ENCODE measurements at places on chromosomes 13 and 19.

GRCh38 chr13:109795011-109795410 lies 8.6 kb upstream of the IRS2 start:
- DNase-seq = no peak

- DNase-seq = no peak
These were observed 4.2 kb upstream of the ZNF564 start for GRCh38 chr19:12555456-12555930.

GRCh38 chr19:30513082-30513411 lies 140.9 kb downstream of the ZNF536 start:
- DNase-seq = no peak

- DNase-seq = no peak
These were observed 4.3 kb upstream of the LATS2 start for GRCh38 chr13:21065686-21066085.

DNA sequence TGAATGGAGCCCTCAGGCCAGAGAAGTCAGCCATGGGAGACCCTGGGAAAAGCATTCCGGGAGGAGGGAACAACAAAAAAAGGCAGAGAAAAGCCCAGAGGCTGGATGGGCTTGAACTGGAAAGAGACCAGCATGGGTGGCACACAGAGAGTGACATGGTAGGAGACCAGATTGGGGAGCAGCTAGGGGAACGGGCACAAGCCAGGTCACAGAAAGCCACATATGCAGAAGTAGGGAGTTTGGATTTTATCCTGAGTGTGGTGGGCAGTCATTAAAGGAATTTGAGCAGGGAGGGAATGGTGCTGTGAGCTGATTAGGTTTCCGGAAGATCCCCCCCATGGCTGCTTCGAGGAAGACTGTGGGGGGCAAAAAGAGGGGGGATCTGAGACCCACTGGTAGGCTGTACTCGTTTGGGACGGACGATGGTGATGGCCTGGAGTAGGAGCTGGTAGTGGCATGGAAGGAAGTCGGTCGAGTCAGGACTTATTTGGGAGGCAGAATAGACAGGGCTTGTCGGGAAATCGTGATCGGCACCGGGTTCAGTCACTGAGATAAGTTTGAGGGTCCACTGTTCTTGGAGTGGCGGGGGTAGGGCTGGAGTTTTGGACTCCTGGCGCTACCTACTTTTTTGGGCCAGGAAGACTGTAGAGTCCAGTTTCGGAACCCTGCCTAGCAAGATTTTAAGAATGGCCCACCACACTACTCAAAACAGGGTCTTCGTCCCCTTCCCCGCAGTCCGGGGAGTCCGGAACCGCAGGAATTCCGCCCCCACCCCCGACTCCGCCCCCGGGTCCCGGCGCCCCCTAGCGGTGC lies 949 bp downstream of the SERTAD1 start:
- no peak for DNase-seq

- DNase-seq = no peak
These were observed 8.6 kb upstream of the NUP62 start for GRCh38 chr19:49937750-49938381.

GRCh38 chr19:35717665-35718344 lies at the start of gene KMT2B:
KMT2B (plus strand) TSS chr19:35718003; CDS start chr19:35718019, 16 bp downstream.
- no peak for DNase-seq

- DNase-seq = no peak
These were observed 220.4 kb downstream of the VWA8 start for GRCh38 chr13:41740479-41740878.

DNA sequence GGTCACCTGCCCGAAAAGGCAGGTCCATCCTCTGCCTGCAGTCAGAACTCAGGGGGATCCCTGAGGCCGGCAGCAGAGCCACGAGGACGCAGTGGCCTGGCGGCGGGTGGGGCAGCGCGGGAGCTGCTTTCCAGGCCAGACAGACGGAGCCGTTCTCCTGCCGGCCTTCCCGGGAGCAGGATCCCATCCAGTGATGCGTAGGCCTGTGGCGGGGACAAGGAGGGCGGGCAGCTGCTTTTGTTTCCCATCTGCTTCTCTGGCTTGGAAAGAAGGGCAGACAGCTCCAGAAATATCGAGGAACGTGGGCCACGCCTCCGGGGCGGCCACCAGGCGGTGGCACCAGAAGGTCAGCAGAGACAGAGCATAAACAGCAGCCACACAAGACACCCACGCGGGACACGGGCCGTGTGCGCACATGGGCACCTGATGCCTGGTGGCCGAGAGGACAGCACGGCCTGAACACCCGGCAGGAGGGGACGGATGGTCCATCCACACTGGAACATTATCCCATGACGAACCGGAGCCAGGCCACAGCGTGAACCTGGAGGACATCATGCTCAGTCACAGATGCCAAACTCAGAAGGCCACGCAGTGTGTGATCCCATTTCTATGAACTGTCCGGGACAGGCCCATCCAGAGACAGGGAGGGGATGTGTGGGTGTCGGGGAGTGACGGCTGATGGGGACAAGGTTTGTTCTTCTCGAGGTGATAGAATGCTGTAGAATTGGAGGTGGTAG lies 13.9 kb upstream of the MKNK2 start:
- no peak for DNase-seq

DNA sequence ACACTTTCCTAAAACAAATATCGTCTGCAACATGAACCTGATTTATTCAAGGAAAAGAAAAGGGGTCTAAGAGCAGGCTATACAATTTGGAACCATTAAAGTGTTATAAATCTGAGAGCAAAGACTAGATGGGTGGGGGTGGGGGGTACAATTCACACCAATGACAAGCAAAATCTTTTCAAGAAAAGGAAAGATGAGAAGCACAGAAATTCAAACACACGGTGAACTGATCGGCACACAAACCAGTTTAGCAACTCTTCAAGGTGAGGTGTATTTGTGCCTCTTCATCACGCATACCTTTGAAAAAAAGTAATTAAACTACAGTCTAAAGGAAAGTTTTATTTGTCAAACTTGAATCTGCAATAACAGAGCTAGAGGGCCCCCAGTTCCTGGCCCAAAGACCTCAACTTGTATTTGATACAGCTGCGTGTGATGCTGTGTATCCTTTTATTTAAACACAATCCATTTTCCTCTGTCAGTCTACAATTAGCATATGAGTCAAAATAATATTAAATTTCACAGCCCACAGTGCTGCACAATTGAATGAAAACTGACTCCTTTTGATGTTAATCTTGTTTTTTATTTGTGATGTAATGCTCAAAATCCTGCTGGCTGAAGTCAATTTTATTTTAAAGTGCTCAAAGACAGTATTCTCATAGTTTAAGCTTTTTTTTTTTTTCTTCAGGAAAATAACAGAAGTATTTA lies 14.2 kb downstream of the EFNB2 start:
- no peak for DNase-seq

DNA sequence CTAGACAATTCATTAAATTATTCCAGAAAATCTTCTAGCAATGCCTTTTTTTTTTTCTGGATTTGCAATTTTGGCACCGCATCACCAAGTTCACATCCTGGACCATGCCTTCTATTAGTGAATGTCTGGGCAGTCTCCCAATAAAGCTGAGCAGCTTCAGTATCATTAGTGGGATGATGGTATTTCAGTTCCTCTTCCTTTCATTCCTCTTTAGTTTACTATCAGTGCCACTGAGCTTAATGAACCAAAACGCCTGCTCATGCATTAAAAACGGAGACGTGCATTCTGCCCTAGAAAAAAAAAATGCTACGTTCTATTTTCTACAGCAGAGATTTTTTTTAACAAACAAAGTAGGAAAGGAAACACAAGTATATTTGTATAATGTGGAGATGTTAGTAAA lies 343.0 kb downstream of the PCDH9 start:
- DNase-seq = no peak

DNA sequence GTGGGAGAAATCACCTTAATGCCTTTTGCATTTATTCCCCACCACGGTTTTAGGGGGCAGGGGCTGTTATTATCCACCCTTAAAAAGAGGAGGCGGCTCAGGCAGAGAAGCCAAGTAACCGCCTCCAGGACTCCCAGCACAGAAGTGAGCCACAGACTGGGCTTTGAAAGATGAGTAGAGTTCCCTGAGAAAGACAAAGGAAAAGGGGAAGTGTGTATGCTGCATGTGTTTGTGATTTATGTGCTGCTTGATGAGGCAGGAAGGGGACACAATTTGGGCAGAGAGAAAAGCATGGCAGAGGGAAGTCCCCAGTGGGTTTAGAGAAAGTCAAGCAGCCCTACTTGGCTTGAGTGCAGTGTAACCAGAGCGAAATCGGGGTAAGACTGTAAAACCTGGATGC lies 85.0 kb downstream of the DOCK9 start:
- no peak for DNase-seq

GRCh38 chr13:50800091-50800739 lies 43.3 kb downstream of the DLEU7 start:
- no peak for DNase-seq

GRCh38 chr13:46526100-46526735 lies 26.8 kb upstream of the LRCH1 start:
- no peak for DNase-seq

- DNase-seq = no peak
These were observed 192.5 kb downstream of the POSTN start for GRCh38 chr13:37406031-37406430.

Data from cortex of kidney (tissue), 1 donor.